Epithelial cell of proximal tubule (primary cell): ENCODE measurements at places on chromosomes 11 and 22.

DNA sequence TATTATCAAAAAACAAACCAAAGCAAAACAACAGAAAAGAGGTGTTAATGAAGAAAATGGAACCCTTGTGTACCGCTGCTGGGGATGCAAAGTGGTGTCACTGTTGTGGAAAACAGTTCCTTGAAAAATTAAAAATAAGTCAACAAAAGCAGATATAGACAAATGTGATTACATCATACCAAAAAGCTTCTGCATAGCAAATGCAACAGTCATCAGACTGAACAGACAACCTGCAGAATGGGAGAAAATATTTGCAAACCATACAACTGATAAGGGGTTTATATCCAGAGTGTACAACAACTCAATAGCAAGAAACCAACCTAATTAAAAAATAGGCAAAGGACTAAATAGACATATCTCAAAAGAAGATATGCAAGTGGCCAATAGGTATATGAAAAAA lies 22.9 kb upstream of the CARS1 start:
- DNase-seq = no peak

DNA sequence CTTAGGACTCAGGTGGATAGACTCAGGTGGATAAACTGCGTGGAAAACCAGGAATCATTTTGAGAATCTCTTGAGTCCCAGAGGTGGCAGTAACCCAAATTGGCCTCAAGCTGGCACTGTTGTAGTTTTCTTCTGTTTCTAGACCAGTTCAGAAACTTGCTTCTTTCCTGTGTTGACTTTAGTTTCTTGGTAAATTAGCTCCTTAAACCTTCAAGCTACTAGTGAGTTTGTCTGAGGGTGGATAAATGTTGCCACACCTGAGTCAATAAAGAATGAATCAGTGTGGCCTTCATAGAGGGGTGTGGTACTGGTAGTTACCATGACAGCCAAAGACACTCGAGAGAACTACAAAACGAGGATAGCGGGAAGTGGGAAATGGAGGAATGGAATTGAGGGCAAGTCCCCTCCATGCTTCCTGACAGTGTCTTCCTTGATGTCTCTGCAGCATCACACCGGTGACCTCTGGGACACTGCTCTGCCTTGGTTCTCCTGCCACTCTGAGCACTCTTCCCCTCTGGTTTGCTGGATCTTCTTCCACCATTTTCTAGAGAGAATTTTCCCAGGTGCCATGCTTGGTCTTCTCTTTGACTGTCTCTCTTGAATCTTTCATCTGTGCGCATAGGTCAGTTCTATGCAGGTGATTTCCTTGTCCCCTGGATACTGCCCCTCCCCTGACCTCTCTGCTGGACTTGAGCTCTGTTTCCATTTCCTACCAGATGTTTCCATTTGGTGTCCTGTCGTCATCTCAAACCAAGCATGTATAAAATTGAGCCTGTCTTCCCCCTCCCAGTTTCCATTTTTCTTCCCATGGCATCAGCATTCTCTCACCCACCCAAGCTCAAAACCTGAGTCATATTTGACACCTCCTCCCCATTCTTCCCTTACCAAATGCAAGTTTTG lies 7.2 kb downstream of the POLD4 start:
- no peak for DNase-seq

GRCh38 chr11:86443415-86443814 lies 68.7 kb downstream of the CCDC81 start:
- DNase-seq = no peak

DNA sequence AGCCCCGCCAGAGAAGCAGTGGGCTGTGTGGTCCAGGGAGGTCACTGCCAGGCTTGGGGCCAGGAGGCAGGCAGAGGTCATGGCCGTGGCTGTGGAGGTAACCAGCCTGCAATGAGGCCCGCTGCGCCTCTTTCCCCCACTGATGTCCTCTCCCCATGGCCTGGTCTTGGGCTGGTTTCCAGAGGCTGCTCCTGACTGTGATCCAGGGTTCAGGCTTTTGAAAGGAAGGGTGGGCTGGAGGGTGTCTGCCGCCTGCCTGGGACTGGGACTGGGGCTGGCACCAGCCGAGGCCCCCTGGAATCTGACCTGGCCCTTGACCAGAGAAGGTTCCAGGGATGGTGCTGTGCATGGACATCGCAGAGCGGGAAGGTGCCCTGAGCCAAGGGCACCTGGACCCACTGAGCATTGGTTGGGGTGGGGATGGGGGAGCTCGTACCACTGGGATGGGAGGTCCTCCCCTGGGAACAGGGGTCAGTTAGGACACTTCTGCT lies 59.6 kb upstream of the THY1 start:
- no peak for DNase-seq

GRCh38 chr22:45891471-45891995 lies 85.4 kb downstream of the WNT7B start:
- DNase-seq = no peak

GRCh38 chr11:97722065-97722464 lies 1298.7 kb upstream of the CNTN5 start:
- peak; percentile 66 for DNase-seq

- no peak for DNase-seq
Measured at GRCh38 chr22:36252754-36253522, at the start of gene APOL1. Gene APOL1, plus strand, starts transcription at chr22:36253133. Its CDS starts 1,823 bp downstream, at chr22:36254956.

DNA sequence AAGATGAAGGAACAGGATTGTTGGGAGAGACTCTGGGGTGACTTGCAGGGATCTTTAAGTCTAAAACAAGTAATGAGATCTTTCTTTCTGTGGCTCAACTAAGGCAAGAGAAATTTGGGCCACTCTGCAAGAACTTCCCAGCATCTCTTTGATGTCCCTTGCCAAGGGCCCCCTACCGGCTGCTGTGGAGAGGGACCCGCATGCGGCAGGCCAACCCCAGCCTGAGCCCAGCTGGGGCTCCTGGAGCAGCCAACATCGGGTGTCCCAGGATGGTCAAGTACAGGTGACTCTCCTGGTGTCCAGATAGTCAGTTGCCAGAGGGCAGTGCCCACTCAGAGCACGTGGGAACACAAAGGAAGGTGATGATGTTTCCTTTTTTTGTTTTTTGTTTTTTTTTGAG lies 363.2 kb downstream of the TBC1D22A start:
- DNase-seq = no peak

- DNase-seq = no peak
Measured at GRCh38 chr11:126034039-126034932, 28.4 kb downstream of the CDON start.

GRCh38 chr11:90134478-90135003 lies at the start of gene NAALAD2:
Gene NAALAD2, plus strand, starts transcription at chr11:90134663. Its CDS starts 96 bp downstream, at chr11:90134759.
- no peak for DNase-seq

- DNase-seq = no peak
Measured at GRCh38 chr11:115222863-115223530, 281.2 kb downstream of the CADM1 start.

DNA sequence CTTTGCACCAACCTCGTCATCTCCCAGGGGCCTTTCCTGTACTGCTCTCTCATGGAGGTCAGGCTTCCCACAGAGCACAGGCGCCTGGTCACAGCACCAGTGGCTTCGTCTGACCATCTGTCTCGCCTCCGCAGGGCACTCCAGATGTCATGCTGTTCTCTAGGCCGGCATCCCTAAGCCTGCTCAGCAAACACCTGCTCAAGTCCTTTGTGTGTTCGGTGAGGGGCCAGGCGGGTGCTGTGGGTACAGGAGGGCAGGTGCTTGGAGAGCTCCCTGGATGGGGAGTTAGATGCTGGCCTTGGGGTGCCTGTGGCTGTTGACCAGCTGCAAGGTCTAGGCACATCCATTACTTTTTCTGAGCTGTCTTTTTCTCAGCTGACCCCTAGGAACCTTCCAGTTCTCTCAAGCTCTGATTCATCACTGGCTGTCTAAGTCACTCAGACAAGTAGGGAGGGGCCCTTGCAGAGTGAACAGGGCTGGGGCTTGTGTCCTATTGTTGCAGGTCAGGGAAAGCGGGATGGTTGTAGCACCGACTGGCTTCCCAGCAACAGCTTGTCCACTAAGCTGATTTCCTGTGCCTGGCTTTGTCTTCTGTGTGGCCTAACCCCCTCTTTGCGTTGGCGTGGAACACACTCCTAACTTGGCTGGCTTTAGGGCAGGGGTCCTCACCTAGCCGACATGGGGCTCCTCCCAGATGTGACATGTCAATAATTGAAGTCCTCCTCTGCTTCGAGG lies 9.2 kb downstream of the CLDN5 start:
- no peak for DNase-seq

DNA sequence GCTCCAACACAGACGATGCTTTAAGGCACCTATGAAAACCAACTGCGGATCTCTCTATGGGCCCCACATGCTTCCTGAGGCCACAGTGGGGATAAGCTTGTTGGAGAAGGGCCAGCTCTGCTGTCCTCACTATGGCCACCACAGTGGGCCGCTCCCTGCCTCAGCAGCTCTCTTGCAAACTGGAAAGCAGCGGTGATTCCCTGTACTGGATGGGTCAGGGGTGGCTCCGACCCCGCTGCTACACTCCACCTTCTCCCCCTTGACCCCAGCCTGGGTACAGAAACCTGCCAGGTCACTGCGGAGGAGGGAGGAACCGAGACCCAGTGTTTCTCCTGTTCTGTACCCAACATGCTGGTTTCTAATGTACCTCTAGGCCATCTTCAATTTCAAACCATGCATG lies 403.9 kb downstream of the CTTN start:
- DNase-seq = no peak

- DNase-seq = no peak
Measured at GRCh38 chr11:19389787-19390303, 149.1 kb upstream of the E2F8 start.

GRCh38 chr11:32792111-32792947 lies 2.1 kb downstream of the CCDC73 start:
- DNase-seq = no peak

DNA sequence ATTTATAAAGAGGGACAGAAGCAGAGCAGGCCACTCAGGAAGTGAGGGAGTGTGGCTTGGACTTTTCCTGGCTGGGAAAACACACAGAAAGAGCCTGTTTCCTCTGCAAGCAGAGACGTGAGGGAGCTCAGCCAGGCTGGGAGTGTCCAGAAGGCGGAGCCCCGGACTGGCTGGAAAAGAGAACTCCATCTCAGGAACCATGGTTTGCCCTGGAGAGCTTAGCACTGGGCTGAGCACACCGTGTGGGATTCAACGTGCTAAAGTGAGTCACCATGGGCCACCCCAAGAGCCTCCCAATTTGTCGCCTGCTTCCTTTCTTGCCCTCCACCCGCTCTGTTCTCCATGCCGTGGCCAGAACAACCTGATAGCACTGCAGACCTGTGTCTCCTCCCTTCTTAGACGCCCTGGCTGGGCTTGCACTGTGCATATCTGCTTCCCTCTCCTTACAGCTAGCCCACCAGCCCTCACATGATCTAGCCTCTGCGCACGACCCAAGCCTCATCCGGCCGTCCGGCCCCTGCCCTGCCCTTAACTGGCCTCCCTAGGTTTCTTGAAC lies 51.8 kb downstream of the GALNT18 start:
- DNase-seq = no peak

GRCh38 chr22:19845054-19845722 lies 9.5 kb downstream of the GNB1L start:
- DNase-seq = no peak

- no peak for DNase-seq
Measured at GRCh38 chr11:123188508-123189165, 6.4 kb downstream of the CLMP start.

DNA sequence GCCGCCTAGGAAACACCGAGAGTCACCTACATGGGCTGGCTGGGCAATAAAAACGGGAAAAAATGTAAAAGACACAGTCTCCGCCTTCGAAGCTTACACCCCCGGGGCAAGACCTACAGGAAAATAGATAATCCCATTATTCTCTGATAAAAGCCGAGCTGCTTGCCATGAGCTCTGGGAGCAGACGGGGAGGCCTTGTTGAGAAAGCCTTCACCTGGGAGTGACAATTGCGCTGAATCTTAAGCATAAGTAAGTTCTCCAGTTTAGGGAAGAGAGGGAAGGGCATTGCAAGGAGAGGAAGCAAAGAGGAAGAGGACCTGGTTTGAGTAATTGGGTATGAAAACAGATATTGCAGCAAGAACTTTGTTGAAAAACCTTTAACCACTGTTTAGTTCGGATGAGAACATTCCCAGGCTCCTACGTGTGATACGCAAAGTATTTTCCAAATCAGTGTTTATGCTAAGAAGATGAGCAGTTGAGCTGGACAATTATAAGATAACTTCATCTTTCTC lies 813 bp upstream of the BTBD10 start:
- no peak for DNase-seq

DNA sequence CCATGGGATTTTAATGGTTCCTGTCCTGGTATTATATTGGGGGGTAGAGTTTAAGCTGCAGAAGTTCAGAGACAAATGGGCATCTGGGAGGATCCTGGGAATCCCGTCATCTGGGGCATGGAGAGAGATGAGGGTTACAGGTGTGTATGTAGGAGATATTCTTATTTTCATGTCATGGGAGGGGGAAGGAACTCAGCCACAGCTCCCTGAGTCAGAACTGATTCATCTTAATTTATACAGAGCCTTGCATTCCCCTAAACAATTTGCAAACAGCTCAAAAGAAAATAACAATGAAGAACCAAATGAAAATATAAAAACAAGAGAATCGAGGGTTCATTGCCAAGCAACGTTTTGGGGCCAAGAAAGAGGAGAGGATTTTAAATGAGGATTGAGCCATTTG lies 155.9 kb upstream of the TBCEL start:
- no peak for DNase-seq
